ENCODE measurements at places on chromosomes 12 and 14.

DNA sequence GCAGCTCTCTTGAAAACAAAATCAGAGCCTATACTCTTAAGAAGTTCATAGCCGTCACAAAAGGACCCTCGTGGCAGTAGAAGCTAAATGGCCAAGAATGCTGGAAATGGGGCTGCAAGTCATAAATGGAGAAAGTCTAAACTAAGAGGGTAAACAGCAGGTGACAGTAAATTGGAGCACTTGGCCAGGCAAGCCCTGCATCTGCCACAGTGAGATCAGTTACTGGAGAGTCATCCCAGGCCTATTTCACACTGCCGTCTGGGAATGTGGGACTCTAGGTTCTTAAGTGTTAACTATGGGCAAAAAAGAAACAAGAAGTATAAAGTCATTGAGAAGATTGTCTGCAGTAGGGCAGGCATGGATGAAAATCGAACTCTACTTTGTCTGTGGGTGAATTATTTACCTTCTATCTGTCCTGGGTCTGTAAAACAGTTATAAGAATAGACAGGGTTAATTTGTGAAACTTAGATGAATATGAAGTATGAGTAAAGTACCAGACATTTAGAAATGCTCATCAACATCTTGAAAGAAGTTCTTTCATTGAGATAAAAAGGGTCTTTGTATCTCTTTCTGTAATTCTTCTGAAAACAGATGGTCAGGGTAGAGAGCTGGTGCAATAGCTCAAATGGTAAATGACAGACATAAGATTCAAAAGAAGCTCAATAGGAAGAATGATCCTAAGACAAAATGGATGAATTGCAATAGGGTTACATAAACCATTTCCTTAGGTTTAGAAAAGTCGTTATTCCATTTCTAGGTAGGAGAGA lies 792.5 kb downstream of the DIO2 start:
- DNase-seq: no peak

GRCh38 chr12:28223025-28223554 lies 32.8 kb downstream of the CCDC91 start:
- no peak for DNase-seq

GRCh38 chr12:40188558-40189320 lies 36.1 kb upstream of the LRRK2 start:
- DNase-seq: no peak

GRCh38 chr12:75526655-75527511 lies 15.5 kb upstream of the KRR1 start:
- DNase-seq: peak; percentile 59

- no peak for DNase-seq
These were observed 5.8 kb downstream of the GPR68 start for GRCh38 chr14:91238661-91239060.

DNA sequence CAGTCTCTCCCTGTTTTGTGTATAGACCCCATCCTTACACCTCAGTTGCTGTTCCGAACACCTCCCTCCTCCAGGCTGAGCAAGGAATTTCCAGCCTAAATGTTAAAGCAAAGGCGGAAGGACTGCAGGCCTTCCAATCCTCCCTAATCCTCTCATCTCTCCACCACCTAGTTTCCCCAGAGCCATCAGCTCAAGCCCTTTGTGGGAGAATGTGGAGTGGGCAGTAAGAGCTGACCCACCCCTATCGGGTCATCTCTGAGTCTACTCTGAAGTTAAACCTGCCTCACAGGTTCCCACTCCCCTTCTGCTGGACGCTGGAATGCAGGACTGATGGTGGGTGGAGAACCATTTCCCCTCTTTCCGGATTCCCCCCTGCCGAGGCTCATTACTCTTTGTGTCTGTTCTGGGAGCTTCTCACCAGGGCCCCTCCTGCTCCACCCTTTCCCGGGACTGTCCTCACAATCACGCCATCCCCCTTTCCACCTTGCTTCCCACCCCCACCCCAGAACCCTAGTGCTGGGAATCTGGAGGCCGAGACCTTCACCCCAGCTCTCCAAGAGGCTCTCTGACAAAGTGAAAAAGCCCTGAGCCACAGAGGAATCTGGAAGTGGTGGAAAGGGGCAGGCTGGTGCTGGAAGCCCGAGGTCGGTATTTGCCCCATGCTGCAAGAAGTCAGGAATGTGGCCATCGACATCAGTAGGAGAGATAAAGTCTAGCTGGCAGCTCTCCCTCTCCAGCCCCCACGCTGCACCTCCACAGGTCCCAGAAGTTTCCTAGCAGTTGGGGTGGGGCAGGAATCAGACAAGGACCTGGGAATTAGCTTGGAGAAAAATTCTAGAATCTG lies 3.3 kb upstream of the KRT18 start:
- DNase-seq: peak; percentile 49

- no peak for DNase-seq
These were observed 3.2 kb upstream of the TUBA1C start for GRCh38 chr12:49261721-49262120.

- DNase-seq: peak; percentile 71
These were observed 31.9 kb downstream of the VRTN start for GRCh38 chr14:74380172-74380571.

DNA sequence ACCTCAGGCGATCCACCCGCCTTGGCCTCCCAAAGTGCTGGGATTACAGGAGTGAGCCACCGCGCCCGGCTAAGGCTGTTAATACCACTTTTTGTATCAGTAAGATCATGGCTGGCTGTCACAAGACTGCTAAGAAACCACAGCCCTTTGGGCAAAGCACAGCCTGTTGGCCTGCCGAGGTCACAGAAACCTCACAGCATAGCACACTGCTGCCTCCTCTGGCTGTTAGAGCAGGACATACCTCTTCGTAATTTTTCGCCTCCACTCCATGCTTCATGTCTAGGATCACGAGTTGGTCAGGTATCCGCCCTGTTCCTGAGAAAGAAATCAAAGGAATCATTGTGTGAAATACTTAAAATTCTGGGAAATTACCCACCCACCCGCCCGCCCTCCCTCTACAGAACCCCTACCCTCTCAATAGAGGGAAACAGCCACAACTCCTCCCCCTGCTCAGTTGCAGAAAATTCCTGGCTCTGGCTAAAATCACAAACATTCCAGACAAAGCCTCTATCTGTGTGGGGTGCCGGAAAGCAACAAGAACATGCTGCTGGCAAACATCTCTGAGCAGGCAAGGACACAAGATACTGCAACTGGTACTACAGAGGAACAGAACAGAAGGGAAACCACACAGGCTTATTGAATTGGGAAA lies 20.7 kb upstream of the NEK9 start:
- DNase-seq: peak; percentile 38

GRCh38 chr12:106022568-106023012 lies 116.2 kb downstream of the NUAK1 start:
- DNase-seq: no peak

- DNase-seq: peak; percentile 36
These were observed 193.6 kb downstream of the KSR2 start for GRCh38 chr12:117774941-117775775.

DNA sequence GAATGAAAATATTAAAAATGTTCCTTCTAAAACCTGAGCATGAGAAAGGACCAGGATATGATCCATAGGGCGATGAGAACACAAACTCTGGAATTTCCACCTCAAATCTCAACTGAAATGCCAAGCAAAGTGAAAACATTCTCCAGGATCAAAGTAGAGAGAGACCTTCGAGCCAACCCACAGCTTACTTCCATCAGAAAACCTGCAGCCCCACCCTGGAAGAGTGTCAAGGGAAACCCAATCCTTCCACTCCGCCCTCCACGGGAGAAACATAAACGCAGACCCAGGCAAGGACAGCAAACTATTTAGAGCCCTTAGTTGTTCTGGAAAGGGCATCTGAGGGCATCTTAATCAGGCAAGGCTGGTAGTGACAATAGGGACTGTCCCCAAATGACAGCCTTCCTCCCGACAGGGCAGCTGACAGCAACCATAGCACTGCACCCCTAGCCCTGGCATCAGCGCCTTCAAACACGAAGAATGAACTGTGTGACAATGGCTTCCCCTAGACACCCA lies 21.8 kb downstream of the SLC15A4 start:
- DNase-seq: peak; percentile 34

GRCh38 chr12:64625243-64626077 lies 15.2 kb downstream of the RASSF3 start:
- DNase-seq: peak; percentile 79

- DNase-seq: peak; percentile 52
These were observed 30.6 kb downstream of the VCPKMT start for GRCh38 chr14:50085570-50086320.

DNA sequence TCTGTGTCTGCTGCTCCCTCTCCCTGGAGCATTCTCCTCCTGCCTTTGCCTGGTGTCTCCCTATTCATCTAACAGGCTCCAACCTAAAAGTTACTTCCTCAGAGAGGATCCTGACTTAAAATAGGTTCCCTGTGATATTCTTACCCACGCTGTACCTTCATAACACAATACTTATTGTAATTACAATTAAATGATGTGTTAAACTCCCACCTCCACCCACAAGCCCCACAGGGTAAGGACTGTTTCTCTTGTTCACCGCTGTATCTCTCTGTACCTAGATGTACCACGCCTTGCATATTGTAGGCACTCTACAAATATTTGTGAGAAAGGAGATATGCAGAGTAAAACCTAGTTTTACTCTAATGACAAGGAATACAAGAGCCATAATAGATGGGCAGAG lies 5.0 kb downstream of the HEBP1 start:
- DNase-seq: no peak

DNA sequence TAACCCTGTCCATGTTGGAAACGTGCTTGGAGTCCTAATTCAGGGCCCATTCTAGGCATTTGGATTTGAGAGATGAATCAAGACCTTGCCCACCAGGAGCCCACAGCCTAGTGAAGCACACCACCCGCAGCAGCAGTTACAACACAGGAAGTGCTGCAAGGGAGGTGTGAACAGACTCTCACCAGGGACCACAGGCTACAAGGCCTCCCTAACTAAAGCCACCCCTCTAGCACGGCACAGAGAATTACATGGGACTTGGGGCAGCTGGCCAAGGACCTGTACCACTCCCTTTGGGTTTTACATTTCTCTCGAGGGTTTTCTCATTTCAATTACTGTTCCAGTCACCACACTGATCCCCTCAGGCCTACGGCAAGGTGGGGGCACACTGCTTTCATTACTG lies 49.5 kb upstream of the FOXN3 start:
- no peak for DNase-seq

DNA sequence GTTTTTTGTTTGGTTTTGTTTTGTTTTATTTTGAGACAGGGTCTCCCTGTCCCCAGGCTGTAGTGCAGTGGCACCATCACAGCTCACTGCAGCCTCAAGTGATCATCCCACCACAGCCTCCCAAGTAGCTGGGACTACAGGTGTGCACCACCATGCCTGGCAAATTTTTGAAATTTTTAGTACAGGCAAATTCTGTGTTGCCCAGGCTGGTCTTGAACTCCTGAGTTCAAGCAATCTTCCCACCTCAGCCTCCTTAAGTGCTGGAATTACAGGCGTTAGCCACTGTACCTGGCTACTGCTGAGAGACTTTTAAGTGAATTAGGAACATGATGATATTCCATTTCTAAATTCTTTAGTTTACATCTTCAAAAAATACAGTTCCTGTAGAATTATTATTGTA lies 2.6 kb downstream of the LYZ start:
- DNase-seq: no peak

DNA sequence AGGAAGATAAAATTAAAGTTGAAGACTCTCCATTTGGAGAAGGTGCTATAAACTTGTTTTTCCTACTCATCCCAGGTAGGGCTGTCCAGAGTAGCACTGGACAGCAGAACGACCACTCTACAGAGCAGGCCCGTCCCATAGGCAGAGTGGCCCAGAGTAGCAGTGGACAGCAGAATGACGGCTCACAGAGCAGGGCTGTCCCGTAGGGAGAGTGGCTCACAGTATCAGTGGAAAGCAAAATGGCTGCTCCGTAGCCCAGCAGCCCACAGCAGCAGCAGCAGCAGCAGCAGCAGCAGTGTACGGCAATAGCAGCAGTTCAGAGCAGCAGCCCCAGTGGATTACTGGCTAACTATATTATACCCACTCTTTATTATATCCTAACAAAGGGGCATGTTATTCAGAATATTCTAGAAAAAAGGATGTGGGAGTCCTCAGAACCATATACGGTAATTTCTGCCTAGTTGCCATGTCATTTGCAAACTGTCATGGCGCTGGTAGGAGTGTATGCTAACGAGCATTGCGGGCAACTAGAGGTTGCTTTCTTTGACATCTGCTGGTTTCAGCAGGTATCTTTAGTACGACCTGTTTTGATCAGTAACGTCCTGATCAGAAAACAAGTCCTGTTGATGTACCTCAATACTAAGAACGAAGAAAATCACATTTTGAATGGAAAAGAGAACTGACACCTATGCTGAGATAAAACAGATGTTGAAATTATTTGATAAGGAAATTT lies 567.3 kb downstream of the SLC16A7 start:
- no peak for DNase-seq

DNA sequence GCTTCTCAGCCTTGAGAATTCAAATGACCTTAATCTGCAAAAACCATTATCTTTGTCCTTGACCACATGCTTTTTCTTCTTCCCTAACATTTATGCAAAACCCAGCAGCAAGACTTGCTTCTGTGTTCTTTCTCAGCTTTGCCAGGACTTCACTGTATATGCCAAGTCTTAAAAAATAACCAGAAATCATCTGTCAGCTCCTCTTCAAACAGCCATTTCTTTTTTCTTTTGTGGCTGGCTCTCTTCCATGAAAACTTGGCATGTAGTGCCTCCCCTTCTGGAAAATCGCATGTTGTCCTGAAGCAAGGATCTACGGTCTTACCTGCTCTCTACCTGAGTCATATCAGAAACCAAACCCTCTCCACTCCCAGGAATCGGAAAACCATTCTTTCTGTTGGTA lies 364.9 kb downstream of the RPS29 start:
- DNase-seq: peak; percentile 32

- no peak for DNase-seq
These were observed 709.1 kb downstream of the DIO2 start for GRCh38 chr14:79502136-79502750.

- DNase-seq: no peak
These were observed 239.5 kb upstream of the SFSWAP start for GRCh38 chr12:131471271-131471905.

DNA sequence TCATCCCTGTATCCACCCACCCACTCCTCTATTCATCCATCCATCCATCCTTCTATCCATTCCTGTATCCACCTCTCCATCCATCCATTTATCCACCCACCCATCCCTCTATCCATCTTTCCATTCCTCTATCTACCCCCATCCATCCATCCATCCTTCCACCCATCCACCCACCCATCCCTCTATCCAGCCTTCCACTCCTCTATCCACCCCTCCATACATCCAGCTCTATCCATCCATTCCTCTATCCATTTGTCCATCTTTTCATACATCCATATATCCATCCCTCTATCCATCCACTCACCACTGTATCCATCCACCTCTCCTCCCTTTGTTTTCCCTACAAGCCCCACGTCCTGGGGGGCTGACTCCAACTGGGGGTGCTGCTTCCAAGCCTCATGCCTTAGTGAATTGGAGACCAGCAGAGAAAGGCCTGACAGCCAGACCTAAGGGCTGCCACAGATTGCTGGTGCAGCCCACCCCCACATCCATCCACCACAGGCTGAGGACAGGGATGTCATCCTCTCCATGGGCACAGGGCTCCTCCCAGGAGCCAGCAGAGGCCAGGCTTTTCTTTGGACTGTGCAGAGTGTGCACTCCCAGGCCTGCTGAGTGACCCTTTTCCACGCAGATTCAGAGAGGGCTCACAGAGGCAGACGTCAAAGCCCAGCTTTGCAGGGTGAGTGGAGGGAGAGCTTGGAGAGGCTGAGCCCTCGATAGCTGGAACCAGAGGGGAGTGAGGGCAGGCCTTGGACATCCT lies 18.9 kb upstream of the GPR132 start:
- DNase-seq: no peak

GRCh38 chr12:122835750-122836026 lies 431 bp downstream of the HIP1R start:
- no peak for DNase-seq
